ENCODE measurements at places on chromosomes 12 and 14.

DNA sequence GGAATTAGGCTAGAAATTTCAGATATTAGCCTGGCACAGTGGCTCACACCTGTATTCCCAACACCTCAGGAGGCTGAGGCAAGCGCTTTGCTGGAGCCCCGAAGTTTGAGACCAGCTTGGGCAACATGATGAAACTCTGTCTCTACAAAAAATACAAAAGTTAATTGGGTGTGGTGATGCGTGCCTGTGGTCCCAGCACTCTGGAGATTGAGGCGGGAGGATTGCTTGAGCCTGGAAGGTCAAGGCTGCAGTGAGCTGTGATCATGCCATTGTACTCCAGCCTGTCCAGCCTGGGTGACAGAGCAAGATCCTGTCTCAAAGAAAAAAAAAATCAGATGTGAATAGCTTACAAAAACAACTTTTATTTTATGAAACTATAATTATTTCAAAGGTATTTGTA is 15.1 kb downstream of the FRMD6 start:
- no peak for DNase-seq

DNA sequence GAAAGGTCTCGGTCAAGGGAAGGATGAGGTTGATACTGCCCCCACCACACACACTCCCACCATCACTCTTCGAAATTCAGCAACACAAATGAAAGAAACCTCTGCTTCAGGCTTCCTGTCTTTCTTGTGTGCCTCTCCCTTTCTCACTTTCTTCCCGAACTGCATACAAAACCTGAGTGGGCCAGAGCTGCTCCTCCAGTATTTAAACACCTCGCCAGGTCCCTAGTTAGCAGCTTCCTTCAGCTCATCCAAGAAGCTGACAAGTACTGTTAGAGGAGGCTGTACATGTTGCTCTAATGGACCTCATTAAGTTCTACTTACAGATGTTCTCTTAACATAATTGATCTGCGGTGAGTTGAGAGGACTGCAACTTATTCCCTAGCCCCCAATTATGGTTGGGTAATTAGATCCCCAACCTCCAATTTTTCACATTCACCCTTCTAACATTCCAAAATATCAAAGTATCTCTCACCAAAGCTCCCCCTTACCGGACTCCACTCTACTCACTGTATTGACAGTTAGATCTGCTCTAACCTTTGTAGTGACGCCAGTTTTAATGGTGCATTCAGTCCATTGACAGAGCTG is 4.1 kb upstream of the LMO3 start:
- no peak for DNase-seq

GRCh38 chr14:53536446-53536845 is 383.3 kb upstream of the DDHD1 start:
- no peak for DNase-seq

GRCh38 chr14:84064316-84065125 is 1465.4 kb upstream of the FLRT2 start:
- DNase-seq, result no peak
